ENCODE measurements at places on chromosomes 1 and 21.

DNA sequence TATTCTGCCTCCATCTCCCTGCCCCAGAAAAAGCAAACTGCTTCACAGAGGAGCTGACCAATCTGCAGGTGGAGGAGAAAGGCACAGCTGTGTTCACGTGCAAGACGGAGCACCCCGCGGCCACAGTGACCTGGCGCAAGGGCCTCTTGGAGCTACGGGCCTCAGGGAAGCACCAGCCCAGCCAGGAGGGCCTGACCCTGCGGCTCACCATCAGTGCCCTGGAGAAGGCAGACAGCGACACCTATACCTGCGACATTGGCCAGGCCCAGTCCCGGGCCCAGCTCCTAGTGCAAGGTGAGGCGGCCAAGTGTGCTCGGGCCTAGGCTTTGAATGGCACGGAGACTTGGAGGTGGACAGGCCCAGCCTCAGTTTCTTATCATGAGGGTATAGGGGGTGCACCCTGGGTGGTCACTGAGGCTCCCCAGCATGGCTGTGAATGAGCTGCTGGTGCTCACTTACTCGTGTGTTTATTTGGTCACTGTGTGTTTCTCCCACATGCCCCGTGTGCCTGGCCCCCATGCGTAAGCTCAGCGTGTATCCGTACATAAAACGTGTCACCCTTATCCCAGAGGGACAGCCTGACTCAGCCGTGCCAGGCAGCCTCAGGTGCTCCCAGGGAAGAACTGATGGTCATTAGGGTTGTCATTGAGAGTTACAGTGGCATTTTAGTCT lies 75.8 kb downstream of the OBSCN start:
- no peak for DNase-seq

- DNase-seq: no peak
These were observed 27.5 kb upstream of the PLPPR4 start for GRCh38 chr1:99236756-99237155.

DNA sequence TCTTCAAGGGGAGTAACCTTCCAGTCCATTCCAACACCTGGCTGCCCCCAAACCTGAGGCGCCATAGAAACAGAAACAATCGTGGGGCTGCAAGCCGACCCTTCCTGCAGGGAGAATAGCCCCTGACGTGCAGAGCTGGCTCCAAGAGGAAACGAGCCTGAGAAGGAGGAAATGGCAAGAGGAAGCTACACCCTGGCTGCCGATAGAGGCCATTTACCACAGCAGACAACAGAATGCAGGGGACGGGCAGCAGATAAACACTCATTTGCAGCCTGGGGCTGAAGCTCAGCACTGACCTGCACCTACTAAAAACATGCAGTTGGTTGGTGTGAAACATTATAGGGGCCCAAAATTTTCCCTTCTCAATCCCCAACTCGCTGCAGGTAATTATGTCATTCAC lies 8.7 kb upstream of the TDRD10 start:
- no peak for DNase-seq

- no peak for DNase-seq
These were observed 6.8 kb downstream of the ARID1A start for GRCh38 chr1:26702680-26703038.

GRCh38 chr1:112702420-112703261 lies 4.3 kb downstream of the RHOC start:
- DNase-seq: no peak

- no peak for DNase-seq
These were observed 434.6 kb upstream of the PRMT6 start for GRCh38 chr1:106621853-106622252.

GRCh38 chr21:24897883-24898282 lies 709.4 kb downstream of the MRPL39 start:
- no peak for DNase-seq

DNA sequence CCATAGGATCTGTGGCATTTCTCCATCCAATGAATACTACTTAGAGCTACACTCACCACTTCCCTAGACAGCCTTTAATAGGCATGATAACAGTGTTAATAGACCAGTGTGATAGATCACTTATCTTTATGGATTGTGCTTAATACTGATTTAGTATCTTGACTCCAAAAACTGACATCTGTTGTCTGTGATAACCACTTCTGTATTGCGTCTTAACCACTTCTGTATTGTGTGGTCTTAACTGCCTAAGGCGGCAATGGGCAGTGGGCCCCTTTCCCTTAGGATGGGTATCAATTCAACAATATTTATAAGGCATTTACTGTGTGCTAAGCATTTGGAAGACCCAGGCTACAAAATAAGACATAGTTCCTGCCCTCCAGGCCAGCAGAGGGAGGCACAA lies 32.0 kb upstream of the RCAN3 start:
- DNase-seq: no peak

DNA sequence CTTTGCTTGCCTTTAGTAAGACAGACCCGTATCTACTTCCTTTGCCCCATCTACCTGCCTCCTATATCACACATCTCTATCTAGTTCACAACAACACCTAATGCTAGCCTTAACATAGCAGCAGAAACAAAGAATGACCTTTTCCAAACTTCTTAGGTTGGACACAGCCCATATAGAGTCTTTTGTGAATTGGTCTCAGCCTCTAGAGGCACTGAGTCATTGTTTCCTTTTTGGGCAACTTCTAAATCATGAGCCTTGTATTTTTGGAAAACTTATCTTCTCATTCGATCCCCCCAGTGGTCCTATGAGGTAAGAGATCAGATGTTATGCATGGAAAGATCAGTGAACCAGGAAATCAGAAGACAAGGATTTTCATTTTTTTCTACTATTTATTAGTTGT lies 679.4 kb upstream of the USP24 start:
- DNase-seq: no peak

DNA sequence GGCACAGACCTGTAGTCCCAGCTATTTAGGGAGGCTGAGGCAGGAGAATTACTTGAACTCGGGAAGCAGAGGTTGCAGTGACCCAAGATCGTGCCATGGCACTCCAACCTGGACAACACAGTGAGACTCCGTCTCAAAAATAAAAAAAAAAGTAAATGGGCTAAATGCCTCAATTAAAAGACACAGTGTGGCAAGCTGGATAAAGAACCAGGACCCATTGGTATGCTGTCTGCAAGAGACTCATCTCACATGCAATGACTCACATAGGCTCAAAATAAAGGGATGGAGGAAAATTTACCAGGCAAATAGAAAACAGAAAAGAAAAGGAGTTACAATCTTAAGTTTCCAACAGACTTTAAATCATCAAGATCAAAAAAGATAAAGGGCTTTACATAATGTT lies 40.3 kb downstream of the ACBD6 start:
- DNase-seq: no peak

GRCh38 chr1:101131239-101131843 lies 105.5 kb upstream of the S1PR1 start:
- DNase-seq: no peak

- DNase-seq: no peak
These were observed 5.6 kb upstream of the LRRC3 start for GRCh38 chr21:44449473-44450363.

- no peak for DNase-seq
These were observed 40.0 kb downstream of the ABCG1 start for GRCh38 chr21:42258885-42259407.

- no peak for DNase-seq
These were observed 6.4 kb downstream of the PPP2R5A start for GRCh38 chr1:212291505-212292134.

GRCh38 chr1:19356266-19356665 lies 44.1 kb downstream of the SLC66A1 start:
- no peak for DNase-seq

DNA sequence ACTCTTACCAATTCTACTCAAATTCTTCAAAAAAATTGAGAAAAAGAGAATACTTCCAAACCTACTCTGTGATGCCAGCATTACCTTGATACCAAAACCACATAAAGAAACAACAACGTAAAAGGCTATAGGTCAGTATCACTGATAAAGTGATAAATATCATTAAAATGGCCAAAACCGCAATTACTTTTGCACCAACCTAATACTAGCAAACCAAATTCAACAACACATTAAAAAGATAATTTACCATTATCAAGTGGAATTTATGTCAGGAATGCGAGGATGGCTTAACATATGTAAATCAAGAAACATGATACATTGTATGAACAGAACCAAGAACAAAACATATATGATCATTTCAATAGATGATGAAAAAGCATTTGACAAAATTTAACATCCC lies 7.0 kb downstream of the SPAG17 start:
- no peak for DNase-seq

DNA sequence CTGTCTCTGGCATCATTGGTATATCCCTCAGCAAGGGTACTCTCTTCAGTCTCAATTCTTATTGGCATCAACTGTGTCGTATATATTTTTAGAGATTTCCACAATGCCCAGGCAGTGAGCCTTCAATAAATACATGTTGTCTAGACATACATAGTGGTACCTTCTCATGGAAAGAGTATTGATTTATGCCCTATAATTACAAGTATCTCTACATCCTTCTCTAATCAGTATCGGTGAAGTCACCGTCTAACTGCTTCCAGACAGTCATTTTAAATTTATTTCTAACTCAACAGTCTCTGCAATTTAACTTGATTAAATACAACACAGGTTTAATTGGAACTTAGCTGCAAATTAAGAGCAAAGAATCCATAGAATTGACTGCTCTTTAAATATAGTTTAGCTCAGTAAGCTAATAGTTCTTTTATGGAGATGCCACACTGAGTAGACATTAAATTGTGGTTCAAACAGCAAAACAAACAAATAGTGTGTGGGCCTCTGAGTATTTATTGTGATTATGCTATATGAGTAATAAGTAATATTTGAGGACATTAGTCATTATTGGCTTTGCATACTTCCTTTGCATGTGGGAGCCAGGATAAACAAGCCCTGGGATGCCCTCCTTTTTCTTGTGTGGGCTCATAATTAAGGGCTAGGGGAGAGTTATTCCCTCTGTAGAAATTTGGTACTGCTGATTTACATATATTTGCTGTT lies 126.9 kb upstream of the DUSP10 start:
- no peak for DNase-seq

All from GM18507 (cell line).